ENCODE measurements at places on chromosomes 2 and 18. TPM values are rescaled to one million over a fixed set of nuclear protein-coding genes. Genes with fewer than 3 reads are reported as not detected.

- DNase-seq, result no peak
Measured at GRCh38 chr2:53515435-53516332, 251.9 kb upstream of the CHAC2 start.

GRCh38 chr18:79248495-79249060, 147.2 kb upstream of the NFATC1 start:
- no peak for DNase-seq

The CNGA3 gene
- not detected for polyA plus RNA-seq

- no peak for DNase-seq
Measured at GRCh38 chr2:41784496-41784895, 263.3 kb upstream of the PKDCC start.

The SERPINB7 gene
- not detected for polyA plus RNA-seq

DNA sequence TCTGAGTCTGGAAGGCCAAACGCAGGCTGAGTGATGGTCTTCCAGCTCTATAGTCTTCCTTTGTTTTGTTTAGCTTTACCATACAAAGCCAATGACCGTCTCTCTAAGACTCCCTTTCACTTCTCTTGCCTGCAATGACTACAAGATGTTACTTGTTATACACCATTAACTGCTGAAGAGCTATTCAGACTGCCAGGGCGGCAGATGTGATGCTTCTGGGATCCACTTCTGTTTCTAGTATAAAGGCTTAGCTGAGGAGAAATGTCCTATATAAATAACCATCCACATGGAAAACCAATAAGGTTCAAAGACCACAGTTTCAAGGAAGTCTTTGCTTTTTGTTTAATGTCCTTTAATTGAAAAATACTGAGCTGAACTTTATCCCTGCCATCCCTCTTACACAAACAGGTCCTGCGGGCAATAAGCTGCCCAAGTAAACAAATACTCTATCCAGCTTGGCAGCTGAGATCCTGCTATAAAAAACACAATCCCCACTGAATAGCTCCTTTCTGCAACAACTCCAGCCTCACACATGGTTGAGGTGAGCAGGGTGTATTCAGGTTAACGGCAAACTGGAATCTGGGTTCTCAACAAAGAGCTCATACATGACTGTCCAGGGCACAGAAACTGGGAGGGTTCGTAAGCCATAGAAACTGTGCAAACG, 124.6 kb downstream of the VIT start:
- no peak for DNase-seq

DNA sequence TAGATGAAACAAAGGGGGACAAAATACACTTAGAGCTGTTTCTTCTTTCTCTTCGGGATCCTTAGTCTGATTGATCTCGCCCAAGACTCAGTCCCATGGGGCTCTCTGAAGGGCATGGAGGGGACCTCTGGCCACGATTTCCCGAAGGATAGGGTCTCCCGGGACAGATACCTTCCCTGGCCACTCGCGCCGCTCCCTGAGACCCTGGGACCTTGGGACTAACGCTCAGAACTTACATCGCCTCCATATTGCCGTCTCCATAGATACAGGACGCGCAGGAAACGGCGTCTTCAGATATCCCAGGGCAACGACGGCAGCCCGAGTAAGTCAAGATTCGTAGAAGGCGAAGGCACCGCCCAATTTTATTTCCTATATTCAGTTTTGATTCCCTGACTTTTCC, at the start of gene CFAP65:
Gene CFAP65, minus strand, starts transcription at position 265 of the 400 bp plus-strand sequence. CDS start 2,468 bp downstream, outside the sequence.
- no peak for DNase-seq

DNA sequence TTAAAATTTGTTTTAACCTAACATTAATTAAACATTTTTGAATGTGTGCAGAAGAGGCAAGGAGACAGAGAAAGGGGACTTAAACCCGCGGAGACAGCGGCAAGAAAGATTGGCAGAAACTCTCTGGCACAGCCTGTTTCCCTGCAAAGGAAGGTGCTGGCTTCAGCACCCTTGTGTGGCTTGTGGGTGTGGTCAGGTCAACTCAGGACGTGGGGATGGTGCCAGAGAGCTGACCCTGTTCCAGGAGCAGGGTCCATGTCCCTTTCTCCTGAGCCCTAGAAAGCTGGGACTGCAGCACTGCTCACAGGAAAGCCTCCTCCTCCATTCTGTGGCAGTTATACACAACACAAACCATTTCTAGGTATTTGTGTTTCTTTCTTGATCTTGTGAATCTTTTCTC, 176.2 kb upstream of the ST6GAL2 start:
- no peak for DNase-seq

The PASK gene
- polyA plus RNA-seq, result 0.70 TPM

GRCh38 chr2:8676921-8677645, 4.8 kb upstream of the ID2 start:
- DNase-seq, result no peak

The CYTIP gene
- 61.9 TPM for polyA plus RNA-seq

- DNase-seq, result no peak
Measured at GRCh38 chr2:27441226-27441926, 805 bp upstream of the KRTCAP3 start.

GRCh38 chr2:204336153-204336744, 209.0 kb upstream of the PARD3B start:
- no peak for DNase-seq

- DNase-seq, result peak; percentile 18
Measured at GRCh38 chr18:457521-458412, 42.7 kb downstream of the COLEC12 start.

The NCK2 gene
- 15.6 TPM for polyA plus RNA-seq

The ENOSF1 gene
- 2.2 TPM for polyA plus RNA-seq

DNA sequence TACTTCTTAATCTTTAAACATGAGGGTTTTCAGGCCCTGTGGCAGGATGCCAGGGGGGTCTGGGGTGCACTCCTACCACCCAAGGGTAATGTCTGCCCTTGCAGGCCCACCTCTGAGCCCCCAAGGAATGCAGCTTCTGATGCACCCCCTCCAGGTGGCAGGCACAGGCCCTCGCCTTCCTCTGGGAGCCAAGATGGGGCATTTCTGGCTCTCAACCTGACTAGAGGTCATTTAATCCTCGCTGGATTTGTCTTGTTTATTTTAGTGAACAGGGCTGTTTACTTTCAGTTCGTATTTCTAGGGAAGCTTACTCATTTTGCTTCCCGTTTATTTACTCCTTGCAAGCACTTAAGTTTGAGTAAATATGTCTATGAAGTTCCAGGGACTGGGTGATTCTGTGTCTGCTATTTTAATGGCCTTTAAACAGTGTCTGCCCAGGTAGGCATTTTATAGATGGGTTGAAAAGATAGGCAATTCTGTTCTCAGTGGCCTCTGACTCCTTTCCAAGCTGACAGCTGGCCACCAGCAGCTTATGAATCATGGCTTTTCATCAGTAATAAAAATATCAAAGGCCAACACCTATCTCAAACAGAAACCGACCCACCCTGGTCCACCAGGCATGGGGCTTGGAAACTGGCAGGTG, 11.1 kb upstream of the DNPEP start:
- DNase-seq, result no peak

The PNKD gene
- 92.0 TPM for polyA plus RNA-seq

The TCF7L1 gene
- polyA plus RNA-seq, result 0.05 TPM

GRCh38 chr18:32175265-32175664, 14.6 kb upstream of the MEP1B start:
- no peak for DNase-seq

- no peak for DNase-seq
Measured at GRCh38 chr2:207935121-207935990, 90.0 kb downstream of the PLEKHM3 start.

- no peak for DNase-seq
Measured at GRCh38 chr2:221431477-221431876, 140.6 kb downstream of the EPHA4 start.

The NEU2 gene
- not detected for polyA plus RNA-seq

The UBE2F gene
- 117 TPM for polyA plus RNA-seq

DNA sequence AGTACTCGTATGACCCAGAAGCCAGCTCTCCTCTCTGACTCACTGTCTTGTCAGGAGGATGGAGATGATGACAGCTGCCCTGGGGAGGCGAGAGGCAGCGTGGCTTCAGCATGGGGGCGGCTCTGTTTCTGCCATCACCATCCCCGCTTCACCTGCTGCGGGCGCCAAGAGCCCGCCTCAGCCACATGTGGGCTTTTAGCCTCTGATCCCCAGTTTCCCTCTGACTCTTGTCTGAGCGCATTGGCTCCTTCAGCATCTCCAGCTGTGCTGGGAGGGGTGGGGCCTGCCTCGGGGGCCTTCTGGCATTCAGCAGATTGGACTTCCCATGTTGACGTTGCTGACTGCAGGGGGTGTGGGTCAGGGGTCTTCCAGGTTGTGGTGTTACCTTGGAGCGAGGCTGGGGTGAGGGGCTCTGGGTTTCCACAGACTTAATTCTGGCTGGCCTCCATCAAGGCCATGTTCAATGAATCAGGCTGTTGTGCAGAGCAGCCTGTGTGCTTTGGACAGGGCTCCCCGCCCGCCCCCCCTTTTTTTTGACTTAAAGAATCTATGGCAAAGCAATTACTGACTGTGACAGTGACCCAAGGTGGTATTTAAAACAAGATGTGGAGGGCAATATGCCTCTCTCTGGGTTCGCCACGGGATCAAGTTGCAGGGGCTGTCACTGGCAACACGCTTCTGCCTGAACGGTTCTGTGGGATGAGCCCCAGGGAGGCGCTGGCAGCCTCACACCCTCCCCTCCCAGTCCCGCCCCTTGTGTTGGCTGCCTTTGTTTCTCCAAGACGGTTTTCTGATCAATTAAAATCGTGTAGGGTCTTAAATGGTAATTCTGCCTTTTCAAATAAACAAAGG, 228.3 kb downstream of the LDLRAD4 start:
- DNase-seq, result no peak

DNA sequence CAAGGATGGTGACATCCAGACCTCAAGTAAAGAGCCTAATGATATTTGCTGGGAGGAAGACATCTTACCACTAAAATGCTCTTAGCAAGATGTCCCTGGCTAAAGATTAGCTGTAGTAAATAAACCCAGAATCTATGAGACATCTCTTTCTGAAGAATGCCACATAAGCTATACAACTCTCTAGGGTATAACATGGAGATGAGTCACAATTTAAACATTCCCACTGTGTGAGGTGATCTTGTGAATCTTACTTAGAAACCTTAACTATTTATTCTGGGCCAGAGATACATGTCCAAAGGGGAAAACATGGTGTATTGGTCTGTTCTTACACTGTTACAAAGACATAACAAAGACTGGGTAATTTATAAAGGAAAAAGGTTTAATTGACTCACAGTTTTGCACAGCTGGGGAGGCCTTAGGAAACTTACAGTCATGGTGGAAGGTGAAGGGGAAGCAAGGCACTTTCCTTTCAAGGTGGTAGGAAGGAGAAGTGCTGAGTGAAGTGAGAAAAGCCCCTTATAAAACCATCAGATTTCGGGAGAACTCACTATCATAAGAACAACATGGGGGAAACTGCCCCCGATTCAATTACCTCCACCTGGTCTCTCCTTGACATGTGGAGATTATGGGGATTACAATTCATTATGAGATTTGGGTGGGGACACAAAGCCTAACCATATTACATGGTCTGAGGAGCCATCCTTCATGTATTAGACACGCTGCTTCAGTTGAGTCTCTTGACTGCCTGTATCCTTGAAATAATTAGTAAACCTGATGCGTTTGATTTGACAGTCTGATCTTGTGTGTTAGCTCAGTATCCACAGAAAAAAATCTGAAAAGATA, 17.1 kb downstream of the KRCC1 start:
- no peak for DNase-seq

The SCN7A gene
- polyA plus RNA-seq, result not detected

The HOXD4 gene
- polyA plus RNA-seq, result not detected

The POTEI gene
- not detected for polyA plus RNA-seq

DNA sequence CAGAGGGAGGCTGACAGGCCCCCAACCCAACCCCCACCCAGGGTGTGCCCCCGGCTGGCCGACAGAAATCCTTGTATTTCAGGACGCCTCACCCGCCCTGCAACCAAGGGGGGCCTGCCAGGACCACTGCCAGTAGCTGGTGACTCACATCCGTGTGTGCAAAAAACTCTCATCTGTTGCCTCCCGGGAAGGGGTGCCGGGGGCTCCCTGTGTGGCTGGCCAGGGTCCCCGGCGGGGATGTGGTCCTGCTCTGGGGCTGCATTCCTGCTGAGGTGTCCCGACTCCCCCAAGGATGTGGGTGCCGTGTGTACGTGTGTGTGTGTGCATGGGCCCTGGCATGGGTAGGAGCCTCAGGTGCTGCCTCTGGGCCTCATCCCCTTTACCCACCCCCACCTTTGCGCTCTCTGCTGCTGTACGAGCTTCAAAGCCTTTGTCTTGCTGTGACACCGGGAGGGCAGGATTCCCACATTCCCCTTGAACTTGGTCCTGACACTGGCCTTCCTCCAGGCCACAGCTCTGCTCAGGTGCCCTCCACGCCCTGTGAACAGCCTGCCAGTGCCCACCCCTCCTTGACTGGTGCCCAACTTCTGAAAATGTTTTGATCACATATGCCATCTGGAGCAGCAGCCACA, 226.3 kb upstream of the HDAC4 start:
- DNase-seq, result no peak

- no peak for DNase-seq
Measured at GRCh38 chr2:218418321-218418716, 604 bp upstream of the VIL1 start.

DNA sequence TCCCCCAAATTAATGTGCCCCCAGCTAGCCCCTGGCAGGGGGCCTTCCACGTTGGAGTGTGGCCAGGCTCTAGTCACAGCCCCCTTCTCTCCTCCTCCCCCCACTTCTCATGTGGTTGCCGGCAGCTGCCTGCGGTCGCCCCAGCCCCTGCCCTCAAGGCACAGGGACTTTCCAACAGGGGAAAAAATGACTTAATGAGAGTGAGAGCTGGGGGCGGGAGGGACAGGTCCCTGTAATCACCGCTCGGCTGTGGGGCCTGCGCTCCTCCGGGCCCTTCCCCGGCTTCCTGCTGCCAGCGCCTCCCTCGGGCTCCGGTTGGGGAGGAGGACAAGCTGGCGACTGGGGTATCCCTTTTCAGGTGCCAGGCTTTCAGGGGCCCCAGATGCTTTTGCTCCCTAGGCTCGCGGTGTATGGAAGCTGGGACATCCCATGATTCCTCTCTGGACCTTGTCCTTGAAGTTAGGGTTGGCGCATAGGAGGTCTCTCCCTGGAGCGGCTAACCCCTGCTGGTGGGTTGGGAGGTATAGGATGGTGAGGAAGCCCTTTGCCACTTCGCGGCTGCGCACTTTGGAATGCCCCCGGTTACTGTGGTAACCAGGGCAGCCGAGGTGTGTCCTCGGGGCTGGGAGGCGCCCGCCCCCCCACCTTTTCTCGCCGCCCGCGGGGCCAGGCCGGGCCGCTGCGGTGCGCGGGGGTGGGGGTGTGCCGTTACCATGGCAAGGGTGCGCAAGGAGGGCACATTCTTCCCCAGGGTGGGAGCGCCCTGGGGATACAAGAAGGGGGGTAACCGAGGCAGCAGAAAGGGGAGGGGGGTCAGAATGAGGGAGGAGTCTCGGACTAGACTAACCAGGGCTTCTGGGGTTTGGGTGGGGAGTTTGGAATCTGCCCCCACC, 16.1 kb downstream of the WNT10A start:
- no peak for DNase-seq

The EDAR gene
- not detected for polyA plus RNA-seq

GRCh38 chr2:99140056-99140859, 1.2 kb upstream of the C2orf15 start:
- peak; percentile 11 for DNase-seq

- DNase-seq, result no peak
Measured at GRCh38 chr2:71804281-71804751, 343.3 kb downstream of the CYP26B1 start.
